ENCODE measurements at places on chromosomes 2 and 18.

GRCh38 chr2:190533968-190534309, 583 bp downstream of the NEMP2 start:
- H3K36me3 ChIP-seq, result no peaks in the 10 kb centered on the region
- H3K27ac ChIP-seq, result peak overlapping the region; percentile 96

GRCh38 chr2:25989154-25989553, 6.9 kb upstream of the KIF3C start:
- no peaks in the 10 kb centered on the region for H3K27me3 ChIP-seq
- no peak overlapping the region for H3K27ac ChIP-seq
- H3K4me1 ChIP-seq, result no peaks in the 10 kb centered on the region
- DNase-seq, result no peak
- no peak overlapping the region for H3K4me3 ChIP-seq
- H3K36me3 ChIP-seq, result no peaks in the 10 kb centered on the region

DNA sequence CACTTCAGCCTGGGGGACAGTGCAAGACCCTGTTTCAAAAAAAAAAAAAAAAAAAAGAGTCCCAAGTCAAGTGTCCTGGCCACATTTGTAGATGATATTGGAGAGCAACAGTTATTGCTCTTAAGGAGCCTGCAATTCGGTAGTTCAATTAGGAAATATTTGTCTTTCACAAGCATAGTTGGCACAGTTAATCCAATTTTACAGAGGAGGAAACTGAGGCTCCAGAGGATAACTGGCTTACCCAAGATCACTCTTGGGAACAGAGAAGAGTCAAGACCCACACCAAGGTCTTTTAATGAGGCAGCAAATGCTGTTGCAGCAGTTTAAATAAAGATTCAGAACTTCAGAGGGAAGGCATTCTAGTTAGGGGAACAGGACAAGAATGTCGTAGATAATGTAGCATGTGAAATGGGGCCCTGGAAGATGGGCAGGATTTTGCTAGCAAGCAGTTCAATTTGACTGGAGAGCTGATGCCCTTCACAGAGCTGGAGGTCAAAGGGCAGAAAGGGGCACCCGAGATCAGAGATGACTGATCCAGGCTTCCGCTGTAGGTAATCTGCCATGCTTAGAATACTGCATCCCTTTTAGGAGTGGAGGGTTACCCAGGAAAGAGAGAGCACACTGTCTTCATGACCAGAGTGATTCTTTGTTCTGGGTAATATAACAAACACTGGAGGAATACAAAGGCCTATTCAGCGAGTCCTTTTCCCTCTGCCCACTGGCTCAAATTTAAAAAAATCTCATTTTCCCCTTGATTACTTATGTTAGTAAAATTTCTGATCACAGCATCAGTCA, 3.0 kb downstream of the NPC1 start:
- no peak for DNase-seq
- H3K27ac ChIP-seq, result no peak overlapping the region
- no peak overlapping the region for H3K4me3 ChIP-seq
- H3K36me3 ChIP-seq, result peaks cover 3% of the 10 kb centered on the region

DNA sequence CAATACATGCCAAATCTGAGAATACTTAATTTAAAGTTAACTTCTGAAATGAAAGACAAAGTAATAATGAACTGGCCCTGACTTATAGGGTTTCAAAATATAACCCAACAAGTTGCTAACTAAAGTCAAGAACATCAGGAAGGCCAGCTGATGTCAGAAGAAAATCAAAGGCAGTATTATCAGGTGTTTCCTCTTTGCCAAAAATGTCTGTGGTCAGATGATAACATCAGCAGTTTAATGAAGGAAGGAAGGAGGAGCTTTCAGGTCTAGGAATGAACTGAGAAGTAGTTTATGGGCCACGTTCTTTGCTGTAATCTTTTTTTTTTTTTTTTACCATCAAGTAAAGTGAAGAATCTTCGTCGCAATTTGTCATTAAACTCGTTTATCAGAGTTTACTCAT, 40.9 kb downstream of the CDH2 start:
- H3K4me1 ChIP-seq, result no peaks in the 10 kb centered on the region
- no peak for DNase-seq
- no peak overlapping the region for H3K27ac ChIP-seq
- no peak overlapping the region for H3K4me3 ChIP-seq
- H3K36me3 ChIP-seq, result no peaks in the 10 kb centered on the region
- H3K27me3 ChIP-seq, result no peaks in the 10 kb centered on the region

GRCh38 chr2:108413711-108414095, 35.3 kb upstream of the GCC2 start:
- H3K36me3 ChIP-seq, result no peaks in the 10 kb centered on the region
- no peaks in the 10 kb centered on the region for H3K27me3 ChIP-seq
- H3K4me1 ChIP-seq, result no peaks in the 10 kb centered on the region
- H3K4me3 ChIP-seq, result no peak overlapping the region

All from ascending aorta (tissue), 2 donors.